ENCODE measurements at places on chromosomes 1 and 21.

DNA sequence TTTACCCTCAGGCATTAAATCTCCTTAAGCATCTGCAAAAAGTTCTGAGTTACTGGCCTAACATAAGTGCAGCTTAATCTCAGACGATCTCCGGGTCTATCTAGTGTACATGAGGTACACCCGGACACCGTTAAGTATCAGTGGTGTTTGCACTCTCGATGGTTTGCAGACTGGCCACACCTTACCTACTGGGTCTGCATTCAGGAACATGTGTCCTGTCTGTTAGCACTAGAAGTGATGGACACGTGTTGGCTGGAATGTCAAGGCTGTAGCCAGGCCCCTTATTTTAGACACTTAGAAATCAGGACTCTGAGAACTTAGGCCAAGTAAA is 783 bp upstream of the AGL start:
- peak; percentile 21 for DNase-seq

DNA sequence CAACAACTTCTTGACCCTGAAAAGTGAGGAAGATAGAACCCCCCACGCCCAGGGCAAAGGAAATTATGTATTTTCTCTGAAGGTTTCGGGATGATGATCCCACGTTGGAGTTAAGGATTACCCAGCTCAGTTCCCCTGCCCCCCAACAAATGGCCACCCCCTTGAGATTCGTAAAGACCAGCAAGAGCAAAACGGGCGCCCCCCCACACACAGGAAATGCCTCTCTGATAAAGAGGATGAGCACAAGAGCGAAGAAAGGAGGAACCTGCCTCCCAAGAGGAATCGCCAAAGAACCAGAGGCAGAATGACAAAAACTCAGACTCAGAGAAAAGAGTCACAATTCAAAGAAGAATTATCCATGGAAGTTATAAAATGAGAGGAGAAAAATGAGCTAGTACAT is 576.9 kb downstream of the MATN1 start:
- no peak for DNase-seq

DNA sequence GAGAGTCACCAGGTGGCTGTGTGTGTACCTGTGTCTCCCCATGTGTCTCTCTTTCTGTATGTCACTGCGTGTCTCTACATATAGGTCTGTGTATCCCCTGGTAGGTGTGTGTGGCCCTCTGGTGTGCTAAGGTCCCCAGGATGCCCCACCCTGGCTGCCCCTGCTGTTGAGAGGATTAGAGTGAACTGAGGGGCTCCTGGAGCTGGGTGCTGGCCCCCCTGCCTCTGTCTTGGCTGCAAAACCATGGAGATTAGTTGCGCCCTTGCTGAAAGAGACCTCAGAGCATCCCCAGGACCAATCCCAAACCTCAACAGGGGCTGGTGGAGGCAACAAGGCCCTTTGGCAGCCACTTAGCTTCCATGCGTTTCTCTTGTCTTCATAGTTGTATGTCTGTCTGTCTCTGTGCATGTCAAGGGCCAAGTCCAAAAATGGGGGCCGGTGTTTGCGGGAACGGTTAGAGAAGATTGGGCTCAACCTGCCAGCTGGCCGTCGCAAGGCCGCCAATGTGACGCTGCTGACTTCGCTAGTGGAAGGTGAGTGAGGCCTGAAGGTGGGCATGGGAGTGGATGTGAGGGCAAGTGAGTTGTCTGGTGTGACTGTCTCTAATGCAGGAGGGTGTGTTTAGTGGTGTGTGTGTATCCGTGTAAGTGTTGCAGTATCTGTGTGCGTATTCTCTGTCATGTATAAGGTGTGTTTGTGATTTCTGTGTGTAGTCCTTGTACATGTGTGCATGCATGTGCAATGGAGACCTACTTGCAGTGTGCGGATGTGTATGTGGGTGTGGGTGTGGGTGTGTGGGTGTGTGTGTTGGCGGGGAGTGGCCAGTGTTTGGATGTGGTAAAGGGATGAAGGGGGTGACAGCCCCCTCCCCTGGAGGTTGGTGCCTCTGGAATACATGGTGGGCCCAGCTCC is 16.7 kb downstream of the TFAP2E start:
- no peak for DNase-seq

- DNase-seq: no peak
Measured at GRCh38 chr1:244821134-244821533, 14.3 kb upstream of the COX20 start.

- DNase-seq: no peak
Measured at GRCh38 chr21:29085106-29085752, 11.8 kb upstream of the CCT8 start.

DNA sequence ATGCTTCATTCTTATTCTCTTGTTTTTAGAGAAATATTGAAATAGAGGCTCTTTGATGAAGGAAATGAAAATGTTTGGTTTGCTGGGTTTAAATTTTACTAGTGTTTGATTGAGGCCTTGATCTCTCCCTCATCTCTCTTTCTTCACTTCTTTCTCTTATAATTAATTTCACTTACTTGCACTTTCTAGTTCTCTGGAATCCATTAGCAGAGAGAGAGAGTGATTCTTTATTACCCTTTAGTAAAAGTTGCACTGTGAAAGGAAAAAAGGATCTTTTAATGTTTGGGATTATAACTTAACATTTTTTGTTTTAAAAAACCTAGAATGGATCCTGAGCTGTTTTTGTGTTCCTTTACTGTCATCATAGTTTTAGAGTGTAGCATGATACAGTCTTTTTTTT is 12.2 kb downstream of the RPRD2 start:
- no peak for DNase-seq

DNA sequence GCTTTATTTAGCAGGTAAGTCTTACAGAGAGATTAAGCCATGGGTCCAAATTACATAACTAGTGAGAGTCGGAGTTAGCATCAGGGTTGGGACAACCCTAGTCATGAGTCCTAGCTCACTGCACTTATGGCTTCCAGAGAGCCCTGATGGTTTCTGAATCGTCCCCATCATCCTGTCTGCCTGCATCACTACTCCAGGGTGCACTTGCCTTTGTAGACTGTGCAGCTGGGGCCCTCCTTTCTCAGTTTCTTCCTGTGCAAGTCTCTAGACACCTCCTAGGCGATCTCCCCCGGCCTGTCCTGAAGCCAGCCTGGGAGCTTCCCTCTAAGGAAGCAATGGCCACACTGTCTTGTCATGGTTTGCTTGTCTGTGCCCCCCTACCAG is 37.1 kb downstream of the KIAA0040 start:
- no peak for DNase-seq

GRCh38 chr1:1124786-1125642 is 9.1 kb upstream of the C1orf159 start:
- DNase-seq: no peak

- DNase-seq: peak; percentile 22
Measured at GRCh38 chr21:21860888-21861287, 862.7 kb downstream of the NCAM2 start.

GRCh38 chr1:183226963-183227362 is 40.9 kb downstream of the LAMC2 start:
- no peak for DNase-seq

GRCh38 chr1:81873946-81874345 is 73.2 kb downstream of the ADGRL2 start:
- no peak for DNase-seq

DNA sequence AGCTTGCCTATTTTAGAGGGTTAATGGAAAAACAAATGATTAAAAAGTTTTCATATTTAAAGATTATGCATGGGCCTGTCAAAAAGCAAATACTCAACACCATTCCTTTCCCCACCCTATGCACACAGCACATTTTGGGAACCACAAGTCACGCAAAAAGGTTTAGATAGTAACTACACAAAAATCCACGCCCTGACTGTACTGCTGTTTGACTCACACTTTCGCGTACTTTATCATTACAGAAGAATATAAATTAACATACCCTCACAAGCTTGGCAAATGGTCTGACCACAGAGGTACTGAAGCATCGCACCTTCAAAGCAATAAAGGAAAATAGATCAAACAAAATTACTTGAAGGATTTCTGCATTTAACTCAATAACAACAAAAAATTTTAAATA is 1.4 kb downstream of the ATP5PO start:
- no peak for DNase-seq

DNA sequence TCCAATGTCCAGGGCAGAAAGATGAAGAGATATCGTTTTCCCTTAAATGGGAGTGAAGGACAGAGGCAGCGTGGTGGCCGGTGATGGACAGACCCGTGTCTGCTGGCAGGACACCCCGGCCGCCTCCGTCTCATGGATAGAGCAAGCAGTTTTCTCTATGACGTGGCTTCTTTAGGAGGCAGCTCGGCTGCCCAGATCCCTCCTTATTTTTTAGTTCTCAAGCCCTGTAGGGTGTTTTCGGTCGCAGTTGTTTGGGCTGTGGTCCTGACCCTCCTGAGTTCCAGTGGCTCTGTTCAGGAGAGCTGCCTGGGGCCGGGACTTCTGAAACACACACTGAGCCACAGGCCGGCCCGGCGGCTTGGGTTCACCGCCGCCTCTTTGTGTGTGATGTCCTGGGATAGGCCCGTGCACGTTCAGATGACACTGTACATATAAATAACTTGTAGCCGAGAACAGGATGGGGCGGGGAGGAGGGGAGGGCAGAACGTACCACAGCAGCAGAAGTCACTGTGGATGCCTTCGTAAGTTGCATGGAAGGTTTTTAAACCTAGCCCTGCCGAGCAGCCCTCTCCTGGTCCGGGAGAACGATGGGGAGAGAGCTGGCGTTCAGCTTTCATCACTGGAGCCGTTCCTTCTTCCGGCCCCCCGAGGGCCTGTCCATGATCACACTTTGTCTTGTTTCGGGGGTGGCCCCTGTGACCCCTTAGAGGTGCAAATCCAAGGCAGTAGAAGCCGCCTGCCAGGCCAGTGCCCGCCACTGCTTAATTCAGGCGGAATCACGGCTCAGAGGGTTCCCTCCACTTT is 65.2 kb downstream of the SIK1 start:
- no peak for DNase-seq

DNA sequence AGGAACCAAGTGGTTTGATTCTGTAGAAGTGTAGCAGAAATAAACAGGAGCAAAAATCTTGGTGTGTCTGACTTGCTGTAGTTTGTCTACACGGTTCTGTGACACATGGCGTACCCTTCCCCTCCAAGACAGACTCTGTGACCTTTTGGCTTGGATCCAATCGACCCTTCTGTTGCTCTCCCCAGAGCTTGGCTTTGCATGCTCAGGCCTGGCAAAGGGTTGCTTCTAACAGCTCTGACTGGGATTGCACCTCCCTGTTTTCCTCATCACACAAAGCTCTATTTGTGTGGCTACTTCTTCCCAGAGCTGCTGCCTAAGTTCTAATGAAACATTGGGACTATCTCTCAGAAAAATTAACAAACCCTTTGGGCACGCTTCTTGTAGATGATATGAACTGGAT is 24.0 kb downstream of the NGF start:
- DNase-seq: no peak

DNA sequence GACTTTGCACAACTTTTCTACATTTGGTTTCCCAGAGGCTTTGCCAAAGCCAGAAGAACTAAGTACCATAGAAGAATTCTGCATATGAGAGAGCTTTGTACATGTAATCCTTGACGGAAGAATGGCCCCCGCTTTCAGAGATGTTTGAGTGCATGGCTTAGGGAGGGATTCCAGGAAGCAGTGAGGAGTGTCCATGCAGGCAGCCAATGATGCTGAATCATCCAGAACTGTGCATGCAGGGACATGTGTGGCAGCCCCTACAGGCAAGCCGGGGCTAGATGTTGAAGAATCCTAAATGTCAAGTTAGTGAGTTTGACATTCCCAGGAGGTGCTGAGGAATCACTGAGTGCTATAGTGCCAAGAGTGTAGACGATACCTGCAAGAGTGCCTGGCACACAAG is 9.9 kb upstream of the HAO2 start:
- DNase-seq: no peak

GRCh38 chr1:66182551-66183178 is 351.3 kb upstream of the SGIP1 start:
- peak; percentile 34 for DNase-seq

DNA sequence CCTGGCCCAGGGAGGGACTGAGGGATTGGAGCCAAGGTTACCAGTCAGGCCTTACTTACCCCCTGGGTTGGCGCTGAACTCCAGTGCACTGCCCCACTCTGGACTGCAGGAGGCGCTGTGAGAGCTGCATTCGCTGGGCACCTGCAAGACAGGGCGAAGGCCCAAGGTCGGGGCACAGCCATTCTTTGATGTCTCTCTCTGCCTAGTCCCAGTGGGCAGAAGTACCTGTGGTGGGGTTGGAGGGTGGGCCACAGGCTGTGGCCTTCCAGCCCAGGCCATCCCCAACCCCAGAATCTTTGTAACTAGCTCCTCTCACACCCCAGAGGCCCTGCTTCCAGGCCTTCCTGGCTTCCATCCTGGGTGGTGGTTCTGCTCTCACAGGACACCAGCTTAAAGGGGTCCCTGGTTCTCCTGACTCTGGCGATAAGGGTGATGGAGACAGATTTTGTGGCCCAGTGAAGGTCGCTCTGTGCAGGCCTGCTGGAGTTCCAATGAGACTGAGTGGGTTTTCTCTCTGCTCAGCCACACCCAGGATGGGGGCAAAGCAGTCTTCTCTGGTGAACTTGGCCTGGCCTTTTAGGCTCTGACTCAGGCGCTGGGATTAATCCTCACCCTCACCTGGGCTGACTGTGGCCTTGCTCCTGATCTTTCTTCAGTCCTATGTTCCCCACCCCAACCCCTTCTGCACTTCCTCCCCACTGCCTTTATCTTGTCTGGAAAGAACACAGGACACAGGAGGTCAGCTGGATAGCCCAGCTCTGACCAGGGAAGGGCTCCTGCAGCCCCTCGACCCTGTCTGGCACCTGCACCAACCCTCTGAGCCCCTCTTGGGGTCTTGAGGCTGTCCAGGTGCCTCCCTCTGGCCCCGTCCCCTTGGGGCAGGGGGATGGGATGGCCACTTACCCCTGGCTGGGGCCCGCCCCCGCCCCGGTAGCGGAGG is 954 bp downstream of the MYOG start:
- no peak for DNase-seq
